ENCODE measurements at places on chromosomes 11 and 22.
A peak's percentile ranks its signal among the peaks of the same experiment; 100 is the strongest.

DNA sequence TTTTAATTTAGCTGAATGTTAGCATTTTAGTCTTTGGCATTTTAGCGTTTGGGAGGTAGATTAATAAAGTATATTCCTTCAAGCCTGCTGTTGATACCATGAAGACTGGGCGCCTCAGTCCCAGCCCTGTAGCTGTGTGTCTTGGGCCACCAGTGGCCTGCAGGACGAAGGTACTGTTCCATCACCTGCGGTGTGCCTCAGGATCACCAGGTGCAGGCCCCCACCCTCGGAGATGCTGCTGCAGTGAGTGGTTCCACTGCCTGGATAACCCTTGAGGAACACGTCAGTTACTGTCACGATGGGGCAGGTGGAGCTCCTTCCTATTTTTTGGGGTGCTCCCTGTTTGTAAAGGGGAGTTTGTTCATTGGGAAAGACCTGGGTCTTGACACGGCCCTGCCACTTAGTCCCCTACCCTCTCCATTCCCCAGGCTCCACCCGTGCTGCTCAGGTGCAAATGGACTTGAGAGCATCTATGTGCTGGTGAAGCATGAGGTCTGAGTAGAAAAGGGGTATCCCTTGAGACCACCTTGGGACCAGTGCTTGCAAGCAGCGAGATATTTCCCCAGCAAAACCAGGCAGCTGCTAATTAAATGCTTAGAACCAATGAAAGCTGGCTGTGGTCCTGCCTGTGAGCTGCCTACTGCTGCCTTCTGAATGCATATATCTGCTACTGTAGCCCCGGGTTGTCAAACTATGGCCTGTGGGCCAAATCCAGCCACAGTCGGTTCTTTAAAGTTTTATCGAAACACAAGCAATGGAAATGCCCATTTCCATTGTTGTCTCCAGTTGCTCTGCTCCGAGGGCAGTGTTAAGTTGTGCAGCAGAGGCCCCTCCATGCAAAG, 28.7 kb downstream of the INCENP start:
- DNase-seq = no peak

DNA sequence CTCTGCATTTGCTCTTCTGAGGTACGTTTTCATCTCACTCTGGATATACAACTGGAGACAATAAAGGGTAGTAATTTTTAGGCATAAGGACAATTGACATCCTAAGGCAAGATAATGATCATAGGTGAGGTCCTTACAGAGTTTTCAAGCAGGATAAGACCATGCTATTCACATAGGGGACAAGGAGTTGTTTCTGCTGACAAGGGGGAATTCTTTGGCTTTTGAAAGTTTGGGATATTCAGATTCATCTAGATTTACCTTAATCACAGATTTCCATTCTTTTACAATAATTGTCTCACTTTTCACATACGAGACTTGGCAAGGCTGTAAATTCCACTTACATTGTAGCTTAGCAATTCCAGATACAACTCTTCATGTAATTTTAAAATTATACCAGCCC, 256.2 kb downstream of the AASDHPPT start:
- DNase-seq = no peak

DNA sequence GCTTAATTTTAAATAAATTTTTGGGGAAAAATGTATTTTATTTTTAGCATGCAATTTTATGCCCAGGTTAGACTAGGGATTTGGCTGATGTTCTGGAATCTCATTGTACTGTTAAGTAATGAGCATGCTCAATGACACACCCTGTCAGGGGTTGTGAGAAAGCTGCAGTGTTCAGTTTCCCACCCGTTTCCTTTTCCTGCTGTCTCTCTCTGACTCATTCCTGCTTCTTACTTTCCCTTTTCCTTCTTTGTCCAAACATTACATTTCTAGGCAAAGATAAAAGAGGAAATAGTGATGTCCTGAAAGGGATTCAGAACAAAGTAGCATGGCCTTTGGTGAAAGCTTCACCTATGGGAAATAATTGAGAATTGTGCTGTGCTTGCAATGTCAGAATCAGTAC, 22.7 kb downstream of the OOSP3 start:
- DNase-seq = no peak

DNA sequence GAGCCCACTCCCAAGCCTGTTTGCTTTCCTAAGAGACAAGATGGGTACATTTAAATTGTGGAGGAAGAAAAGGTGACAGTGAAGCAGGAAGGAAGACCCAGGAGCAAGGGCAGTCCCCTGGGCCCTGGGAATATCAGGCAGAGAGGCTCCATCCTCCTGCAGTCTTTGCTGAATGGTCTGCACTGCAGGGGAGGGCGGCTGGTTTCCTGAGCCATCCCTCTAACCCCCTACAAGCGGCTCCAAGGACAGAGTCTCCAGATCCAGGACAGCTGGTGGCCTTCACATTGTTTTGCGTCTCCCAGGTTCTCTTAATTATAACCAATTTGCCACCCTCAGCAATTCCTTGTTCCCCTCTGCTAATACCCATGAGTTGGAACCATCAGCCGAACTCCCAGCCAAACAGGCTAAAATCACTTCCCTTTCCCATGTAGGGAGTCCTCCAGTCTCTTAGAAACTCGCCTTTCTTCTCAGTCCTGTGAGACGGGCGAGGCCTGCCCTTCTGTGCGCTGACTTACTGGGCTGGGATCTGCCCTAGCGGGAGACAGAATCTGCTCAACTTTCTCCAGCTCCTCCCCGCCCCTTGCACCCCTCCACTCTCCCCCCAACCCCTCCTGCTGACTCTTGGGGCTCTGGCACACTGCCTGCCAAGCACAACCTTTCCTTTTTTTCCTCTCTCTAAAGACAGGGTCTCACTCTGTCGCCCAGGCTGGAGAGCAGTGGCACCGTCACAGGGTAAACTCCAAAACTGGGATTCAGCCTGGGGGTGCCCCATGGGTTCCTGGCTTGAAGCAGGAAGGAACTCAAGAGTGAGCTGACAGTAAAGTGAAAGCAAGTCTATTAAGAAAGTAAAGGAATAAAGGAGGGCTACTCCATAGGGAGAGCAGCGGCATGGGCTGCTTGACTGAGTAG, 53.4 kb upstream of the EMID1 start:
- no peak for DNase-seq

DNA sequence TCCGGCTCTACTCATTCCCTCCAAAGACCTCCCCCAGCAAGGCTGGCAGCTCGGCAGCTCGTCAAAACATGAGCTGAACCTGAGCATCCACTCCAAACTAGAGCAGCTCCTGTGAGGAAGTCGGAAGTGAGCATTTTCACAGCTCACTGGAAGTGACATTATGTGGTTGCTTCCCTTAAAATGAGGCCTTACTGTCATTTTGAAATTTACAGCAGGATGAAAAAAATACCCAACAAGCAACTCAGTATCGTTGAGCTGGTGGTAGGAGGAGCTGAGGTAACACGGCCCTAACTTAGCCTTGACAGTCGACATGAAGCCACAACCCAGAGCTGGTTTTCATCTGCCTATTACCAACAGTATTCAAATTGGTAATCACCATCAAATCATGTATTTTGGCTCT, 38.0 kb upstream of the ARFGAP3 start:
- DNase-seq = no peak

DNA sequence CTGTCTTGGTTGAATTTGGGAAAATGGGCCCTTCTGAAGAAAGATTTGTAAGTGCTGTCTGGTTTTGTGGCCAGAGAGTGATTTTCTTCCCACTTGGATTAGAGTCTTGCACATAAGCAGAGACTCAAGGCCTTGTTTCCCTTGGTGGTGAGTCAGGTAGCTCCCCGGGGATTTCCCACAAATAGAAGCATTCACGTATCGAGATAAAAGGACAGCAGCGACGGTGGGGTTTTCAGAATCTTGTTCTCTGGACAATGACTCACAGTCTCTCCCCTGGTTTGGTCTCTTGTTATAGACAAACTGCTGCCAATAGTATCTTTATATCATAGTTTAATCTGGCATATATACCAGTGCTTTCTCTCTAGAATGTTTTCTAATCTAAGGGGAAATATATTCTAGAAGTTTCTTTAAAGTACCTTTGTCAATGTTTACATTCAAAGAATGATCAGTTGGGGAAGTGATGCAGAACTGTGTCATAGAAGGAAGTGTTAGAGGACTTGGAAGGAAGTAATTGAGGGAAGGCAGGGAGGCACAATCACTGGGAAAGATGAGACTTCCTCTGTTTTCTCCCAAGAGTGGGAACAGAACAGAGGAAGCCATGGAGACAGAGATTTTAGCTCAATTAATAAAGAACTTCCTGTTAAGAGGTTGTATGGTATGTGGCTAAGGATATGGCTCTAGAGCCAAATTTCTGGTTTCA, 18.1 kb downstream of the POLA2 start:
- peak; percentile 66 for DNase-seq

DNA sequence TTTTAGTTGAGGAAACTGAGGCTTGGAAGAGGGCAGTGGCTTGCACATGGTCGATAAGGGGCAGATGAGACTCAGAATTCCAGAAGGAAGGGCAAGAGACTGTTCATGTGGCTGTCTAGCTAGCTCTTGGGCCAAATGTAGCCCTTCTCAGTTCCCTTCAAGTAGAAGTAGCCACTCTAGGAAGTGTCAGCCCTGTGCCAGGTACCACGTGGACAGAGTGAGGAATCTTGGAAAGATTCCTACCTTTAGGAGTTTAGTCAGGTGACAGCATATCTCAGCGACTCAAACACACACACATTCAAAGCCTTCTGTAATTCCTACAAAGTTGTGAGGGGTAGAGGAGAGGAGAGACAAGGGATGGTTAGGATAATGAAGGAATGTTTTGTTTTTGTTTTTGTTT, 18.3 kb downstream of the PIK3IP1 start:
- DNase-seq = no peak

Measured in AG08395 (cell line).